Renal cortical epithelial cell (primary cell): ENCODE measurements at places on chromosomes 2 and 18. TPM values are rescaled to one million over a fixed set of nuclear protein-coding genes. Genes with fewer than 3 reads are reported as not detected.

PDCD1 gene
- total RNA-seq = 0.15 TPM in 1 of 2 replicates, not detected in the other

ACOXL gene
- total RNA-seq = 0.69 TPM in 1 of 2 replicates, not detected in the other

ITPRID2 gene
- total RNA-seq = 78.0 and 106 TPM in 2 replicates

CIB4 gene
- total RNA-seq = not detected in 2 replicates

CASP10 gene
- 10.6 and 24.1 TPM in 2 replicates for total RNA-seq
